A375 (cell line): ENCODE measurements at places on chromosomes 16 and 17. TPM values are rescaled to one million over a fixed set of nuclear protein-coding genes. Genes with fewer than 3 reads are reported as not detected.

CACNG1 gene
- not detected in 2 replicates for total RNA-seq

ADAM11 gene
- 2.8 and 7.4 TPM in 2 replicates for total RNA-seq

C16orf96 gene
- not detected in 2 replicates for total RNA-seq

TEKT5 gene
- total RNA-seq, result not detected in 2 replicates

MYH3 gene
- total RNA-seq, result 0.98 and 1.4 TPM in 2 replicates

CHCT1 gene
- not detected in 2 replicates for total RNA-seq

MYH2 gene
- not detected in 2 replicates for total RNA-seq

IGF2BP1 gene
- total RNA-seq, result 27.7 and 27.8 TPM in 2 replicates

KRT9 gene
- total RNA-seq, result 2.2 and 2.6 TPM in 2 replicates

ZPBP2 gene
- total RNA-seq, result not detected in 2 replicates

IFI35 gene
- total RNA-seq, result 59.1 and 62.8 TPM in 2 replicates

ZNF624 gene
- 2.2 and 3.2 TPM in 2 replicates for total RNA-seq

PEMT gene
- total RNA-seq, result 93.8 and 94.3 TPM in 2 replicates

TBC1D16 gene
- total RNA-seq, result 18.7 and 19.2 TPM in 2 replicates

C16orf89 gene
- not detected in 2 replicates for total RNA-seq

AARS1 gene
- total RNA-seq, result 296 and 303 TPM in 2 replicates

CSHL1 gene
- not detected in 2 replicates for total RNA-seq

SHCBP1 gene
- total RNA-seq, result 26.5 and 35.2 TPM in 2 replicates

ABCA10 gene
- 12.7 and 15.4 TPM in 2 replicates for total RNA-seq

PSMB3 gene
- 353 and 359 TPM in 2 replicates for total RNA-seq

ITGAD gene
- total RNA-seq, result 0.19 TPM in 1 of 2 replicates, not detected in the other

ABCC11 gene
- 0.27 TPM in 1 of 2 replicates, not detected in the other for total RNA-seq

CSH1 gene
- total RNA-seq, result not detected in 2 replicates

C16orf95 gene
- total RNA-seq, result 1.9 and 3.6 TPM in 2 replicates

ABCC3 gene
- total RNA-seq, result 22.4 and 22.9 TPM in 2 replicates

CARD14 gene
- total RNA-seq, result 0.98 and 3.4 TPM in 2 replicates

C1QTNF8 gene
- not detected in 2 replicates for total RNA-seq

MMP28 gene
- not detected in 2 replicates for total RNA-seq

KREMEN2 gene
- total RNA-seq, result 2.4 and 4.1 TPM in 2 replicates

DDX42 gene
- 61.0 and 70.2 TPM in 2 replicates for total RNA-seq

GJD3 gene
- not detected in 2 replicates for total RNA-seq

CACNG3 gene
- total RNA-seq, result not detected in 2 replicates

BRIP1 gene
- total RNA-seq, result 9.8 and 12.8 TPM in 2 replicates

SOX15 gene
- total RNA-seq, result 0.60 TPM in 1 of 2 replicates, not detected in the other

TPSAB1 gene
- not detected in 2 replicates for total RNA-seq

CBX2 gene
- 11.4 and 13.8 TPM in 2 replicates for total RNA-seq
